Activated naive CD8-positive, alpha-beta T cell treated with anti-CD3 and anti-CD28 coated beads, Interleukin-2, amount 50 U/mL, for 16 hours (primary cell): ENCODE measurements at places on chromosomes 6 and 20.

DNA sequence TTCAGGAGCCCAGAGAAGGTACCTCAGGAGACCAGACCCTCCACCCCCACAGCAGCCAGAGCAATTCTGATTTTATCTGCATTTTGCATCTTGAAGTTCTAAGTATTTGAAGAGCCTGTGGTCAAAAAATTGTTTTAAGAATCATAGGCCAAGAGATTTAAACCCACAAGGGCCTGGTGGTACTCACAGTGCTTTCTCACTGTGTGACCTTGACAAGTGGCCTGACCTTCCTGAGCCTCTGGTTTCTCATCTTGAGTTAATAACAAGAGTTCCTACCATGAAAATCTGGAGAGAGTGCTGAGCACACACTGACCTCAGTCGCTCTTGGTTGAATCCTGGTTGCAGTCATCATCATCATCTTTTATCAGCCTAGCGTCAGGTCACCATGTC, 45.4 kb upstream of the ID1 start:
- no peak for DNase-seq

- DNase-seq = no peak
Measured at GRCh38 chr6:11908436-11909105, 103.5 kb upstream of the HIVEP1 start.

GRCh38 chr20:44835661-44836221, 25.4 kb upstream of the RIMS4 start:
- no peak for DNase-seq

DNA sequence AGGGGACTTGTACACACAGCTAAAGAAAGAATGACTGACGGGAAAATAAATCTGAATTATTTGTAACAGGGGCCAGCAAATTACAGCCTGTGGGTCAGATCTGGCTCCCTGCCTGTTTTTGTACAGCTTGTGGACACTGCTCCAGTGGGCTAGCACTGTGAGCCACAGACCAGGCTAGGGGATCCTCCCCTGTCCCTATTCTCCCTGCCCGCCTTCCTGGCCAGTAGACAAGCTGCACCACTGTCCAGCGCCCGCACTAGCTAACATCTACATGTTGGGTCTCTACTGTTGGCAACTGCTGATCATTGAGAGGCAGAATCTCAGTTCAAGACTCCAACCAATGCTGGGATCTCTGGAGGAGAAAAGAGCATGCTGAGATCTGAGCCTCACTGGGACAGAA, 10.7 kb downstream of the OSER1 start:
- no peak for DNase-seq
